T-helper 1 cell (primary cell): ENCODE measurements at places on chromosomes 12 and 14.

- peak; percentile 33 for DNase-seq
These were observed 7.5 kb downstream of the ITGA5 start for GRCh38 chr12:54411391-54412241.

DNA sequence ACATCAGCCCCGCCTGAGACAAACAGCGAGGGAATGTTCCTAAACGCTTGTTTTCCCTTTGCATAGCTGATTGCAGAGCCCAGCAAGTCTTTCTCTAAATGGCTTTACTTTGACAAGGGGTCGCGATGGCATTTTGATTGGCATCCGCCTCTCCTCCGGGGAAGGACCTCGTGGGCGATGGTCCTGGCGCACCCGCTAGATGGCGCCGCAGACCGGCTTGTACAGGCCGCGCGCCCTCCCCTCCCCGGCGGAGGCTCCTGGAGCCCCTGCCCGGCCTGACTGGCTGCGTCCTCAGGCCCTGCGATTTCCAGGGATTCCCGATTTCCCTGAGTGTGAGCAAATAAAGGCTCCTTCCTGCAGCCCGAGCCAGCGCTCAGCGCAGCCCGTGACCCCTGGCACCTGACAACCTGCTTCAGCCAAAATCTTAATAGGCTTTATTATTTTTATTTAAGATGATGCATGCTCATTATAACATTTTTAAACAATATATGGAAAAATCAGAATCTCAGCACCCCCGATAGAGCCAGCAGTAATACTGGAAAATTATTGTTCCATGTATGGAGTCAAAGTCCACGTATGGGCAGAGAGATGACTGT, 468.3 kb downstream of the AACS start:
- DNase-seq: no peak

- DNase-seq: no peak
These were observed 268 bp downstream of the NDUFB1 start for GRCh38 chr14:92121207-92121669.

DNA sequence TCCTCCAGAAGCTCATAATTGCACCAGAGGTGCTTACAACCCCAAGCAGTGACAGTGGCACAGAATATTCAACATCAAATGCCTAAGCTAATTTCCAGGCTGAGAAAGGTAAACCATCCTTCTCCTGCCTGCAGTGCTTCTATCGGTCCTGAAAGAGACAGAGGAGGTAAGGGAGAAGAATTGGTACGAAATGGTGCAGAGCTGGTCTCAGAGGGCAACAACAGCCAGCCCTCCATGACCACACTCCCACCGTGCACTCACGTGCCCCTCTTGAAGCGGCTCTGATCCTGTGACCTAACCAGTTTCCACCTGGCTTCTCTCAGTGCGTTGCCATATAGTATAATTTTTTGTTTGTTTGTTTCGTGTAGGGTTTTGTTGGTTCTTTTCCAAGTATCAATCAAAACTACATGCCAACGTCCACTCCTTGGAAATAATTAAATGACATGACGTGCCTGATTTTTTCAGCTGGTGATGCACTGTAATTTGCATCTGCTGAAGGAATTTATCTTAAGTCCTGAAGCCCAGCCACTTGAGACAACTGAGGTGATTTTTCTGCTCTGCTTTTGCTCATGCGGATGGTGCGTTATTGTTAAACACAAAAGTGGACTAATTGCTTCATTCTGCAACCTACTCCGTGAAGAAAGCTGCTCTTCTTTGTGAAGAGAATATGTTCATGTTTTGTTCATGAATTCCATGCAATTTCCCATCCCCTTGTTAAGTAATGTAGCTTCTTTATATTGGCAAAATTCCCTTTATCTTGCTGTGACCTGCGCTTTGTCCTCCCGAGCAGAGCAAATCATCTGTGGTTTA, 1.3 kb upstream of the ATP2A2 start:
- no peak for DNase-seq
